ENCODE measurements at places on chromosomes 7 and 10. TPM values are rescaled to one million over a fixed set of nuclear protein-coding genes. Genes with fewer than 3 reads are reported as not detected.

Gene PDAP1
- total RNA-seq, result 95.0 TPM

DNA sequence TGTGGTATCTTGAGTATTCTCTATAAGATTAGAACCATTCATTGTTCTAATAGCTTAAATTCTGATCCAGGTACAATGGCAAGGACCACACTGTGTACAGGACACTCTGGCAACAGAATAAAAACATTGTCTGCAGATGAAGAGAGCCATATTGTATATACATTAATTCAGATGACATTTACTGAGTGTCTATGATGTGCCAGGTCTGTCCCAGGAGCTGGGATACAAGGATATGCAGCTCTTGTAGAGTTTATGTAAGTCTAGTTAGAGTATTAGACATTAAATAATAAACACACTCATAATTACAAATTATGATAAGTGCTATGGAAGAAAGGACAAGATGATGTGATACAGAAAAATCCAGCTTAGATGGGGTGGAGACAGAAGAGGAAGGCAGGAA is 184.1 kb downstream of the HIBADH start:
- no peaks in the 10 kb centered on the region for H3K27me3 ChIP-seq
- no peak overlapping the region for H3K4me3 ChIP-seq
- no peaks in the 10 kb centered on the region for H3K4me1 ChIP-seq
- DNase-seq, result no peak
- H3K36me3 ChIP-seq, result no peaks in the 10 kb centered on the region

DNA sequence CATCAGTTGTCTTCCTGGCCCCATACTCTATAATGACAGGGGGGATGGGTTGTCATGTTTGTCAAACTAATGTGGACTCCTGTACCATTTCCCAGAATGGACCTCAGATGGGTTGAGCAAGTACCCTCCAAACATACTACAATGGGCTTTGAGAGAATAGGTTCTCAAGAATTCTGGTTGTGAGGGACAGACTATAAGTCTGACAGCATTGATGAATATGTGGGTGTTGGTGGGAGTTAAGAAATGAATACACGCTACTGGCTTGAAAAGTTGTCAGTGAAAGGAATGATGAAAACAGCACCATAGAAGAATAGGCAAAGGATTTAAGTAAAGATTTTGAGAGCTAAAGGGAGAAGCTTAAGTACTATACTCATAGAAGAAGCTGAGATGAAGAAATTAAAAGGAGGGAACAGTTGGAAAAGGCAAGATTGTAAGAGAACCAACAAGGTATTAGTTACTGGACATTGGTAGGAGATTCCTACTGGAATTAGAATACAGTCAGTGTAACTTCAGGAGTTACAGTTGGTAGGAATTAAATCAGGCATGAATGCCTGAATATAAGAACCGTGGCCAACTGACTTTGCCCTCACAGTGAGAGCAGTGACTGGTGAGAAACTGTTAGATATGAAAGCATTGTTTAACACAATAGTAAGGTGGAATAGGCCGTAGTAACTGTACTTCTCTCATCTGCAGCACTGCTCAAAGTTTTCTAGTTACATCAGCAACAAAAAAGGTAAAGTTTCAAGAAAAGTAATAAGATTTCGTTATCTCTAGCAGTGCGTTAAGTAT is 86.3 kb downstream of the LCOR start:
- peaks cover 11% of the 10 kb centered on the region for H3K36me3 ChIP-seq
- no peak for DNase-seq
- H3K4me1 ChIP-seq, result peaks cover 36% of the 10 kb centered on the region

DNA sequence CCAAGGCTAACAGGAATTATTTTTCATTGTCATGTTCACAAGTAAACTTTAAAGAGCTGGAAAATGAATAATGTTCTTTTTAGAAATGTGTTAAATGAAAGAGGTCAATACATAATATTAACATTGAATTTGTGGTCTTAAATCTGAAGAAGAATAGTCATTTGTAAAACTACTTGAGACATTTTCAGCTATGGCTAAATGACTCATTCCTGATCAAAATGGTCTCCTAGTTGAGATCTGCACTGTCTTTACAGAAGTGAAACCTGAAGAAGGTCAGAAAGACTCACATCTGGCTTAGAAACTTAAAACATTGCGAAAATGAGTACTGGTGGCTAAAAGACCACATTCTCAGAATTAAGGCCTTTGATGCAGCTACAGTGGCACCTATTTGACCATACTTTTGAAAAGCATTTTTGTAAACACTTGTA is 5.9 kb downstream of the PIK3CG start:
- DNase-seq, result no peak
- H3K36me3 ChIP-seq, result peaks cover 32% of the 10 kb centered on the region
- peak overlapping the region; percentile 75 for H3K27ac ChIP-seq
- no peaks in the 10 kb centered on the region for H3K27me3 ChIP-seq

DNA sequence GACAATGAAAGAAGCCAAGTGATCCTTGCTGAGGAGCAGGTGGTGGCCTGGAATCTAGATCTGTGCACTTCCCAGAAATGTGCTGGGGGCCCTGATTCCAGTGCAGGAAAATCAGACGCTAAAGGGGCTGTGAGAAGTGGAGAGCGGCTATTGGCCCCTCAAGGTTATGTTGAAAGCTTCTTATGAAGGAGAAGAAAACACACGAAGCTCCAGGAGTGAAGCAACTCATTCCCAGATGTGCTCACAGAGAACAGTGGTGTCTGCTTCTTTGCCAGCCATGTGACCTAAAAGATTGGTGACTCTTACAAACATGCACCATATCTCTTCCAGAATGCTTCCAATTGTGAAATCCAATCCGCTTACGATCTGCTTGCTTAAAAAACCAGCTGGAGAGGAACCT is 679.3 kb upstream of the IGFBP3 start:
- H3K4me3 ChIP-seq, result no peak overlapping the region
- H3K27ac ChIP-seq, result no peak overlapping the region
- no peak for DNase-seq
- no peaks in the 10 kb centered on the region for H3K36me3 ChIP-seq
- no peaks in the 10 kb centered on the region for H3K27me3 ChIP-seq

Measured in activated T-cell treated with anti-CD3 and anti-CD28 coated beads, Interleukin-2, amount 50 U/mL, for 72 hours (primary cell).